Activated CD8-positive, alpha-beta memory T cell treated with anti-CD3 and anti-CD28 coated beads, Interleukin-2, amount 50 U/mL, for 4 hours (primary cell): ENCODE measurements at places on chromosomes 6 and 20.

DNA sequence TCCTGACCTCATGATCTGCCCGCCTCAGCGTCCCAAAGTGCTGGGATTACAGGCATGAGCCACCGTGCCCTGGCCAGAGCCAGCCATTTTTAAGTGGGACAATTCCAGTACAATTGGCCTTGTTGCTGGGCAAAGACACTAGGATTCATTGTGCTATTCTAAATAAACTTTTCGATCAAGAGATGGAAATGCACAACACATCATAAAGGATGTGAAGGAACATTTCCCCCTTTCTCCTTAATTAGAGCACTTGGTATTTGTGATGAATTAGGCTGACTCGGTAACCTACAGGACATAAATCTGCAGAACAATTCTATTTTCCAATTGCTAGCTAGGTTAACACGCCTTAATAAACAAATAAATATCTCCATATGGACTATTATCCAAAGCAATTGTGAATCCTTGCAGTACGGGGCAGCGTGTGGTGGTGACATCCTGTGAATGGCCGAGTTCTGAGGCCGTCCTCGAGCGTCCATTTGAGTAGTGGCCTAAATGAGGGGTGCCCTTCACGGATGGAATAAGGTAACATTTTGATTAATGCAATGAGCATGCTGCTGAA, 406.2 kb upstream of the AGPAT4 start:
- no peak for DNase-seq

GRCh38 chr6:101266063-101266462, 127.4 kb upstream of the GRIK2 start:
- DNase-seq, result no peak

DNA sequence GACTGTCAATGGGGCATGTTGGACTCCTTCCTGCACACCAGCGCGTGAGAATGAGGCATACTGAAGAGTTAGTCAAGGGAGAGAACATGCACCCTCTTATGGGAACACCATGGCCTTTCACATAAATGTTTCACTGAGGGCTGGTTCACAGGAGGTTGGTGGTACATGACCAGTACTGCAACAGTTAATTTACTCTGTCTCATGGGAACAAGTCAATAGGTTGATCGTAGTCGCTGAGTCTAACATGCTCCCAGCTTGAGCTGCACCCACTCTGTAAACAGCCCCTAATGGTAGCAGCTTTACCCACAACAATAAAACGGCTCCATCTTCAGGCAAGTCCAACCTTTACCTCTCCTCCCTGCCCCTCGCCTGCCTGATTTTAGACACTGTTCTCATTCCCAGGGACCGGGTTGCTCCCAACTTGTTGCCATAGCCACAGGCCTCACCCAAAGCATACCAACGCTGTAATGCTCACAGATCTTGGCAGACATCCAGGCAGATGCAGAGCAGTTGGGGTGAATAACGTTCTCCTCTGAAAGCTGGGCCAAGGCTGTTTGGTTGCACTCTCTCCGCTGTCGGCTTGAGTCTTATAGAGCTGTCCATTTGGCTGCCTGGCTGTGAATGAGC, 111.3 kb downstream of the LY86 start:
- no peak for DNase-seq

DNA sequence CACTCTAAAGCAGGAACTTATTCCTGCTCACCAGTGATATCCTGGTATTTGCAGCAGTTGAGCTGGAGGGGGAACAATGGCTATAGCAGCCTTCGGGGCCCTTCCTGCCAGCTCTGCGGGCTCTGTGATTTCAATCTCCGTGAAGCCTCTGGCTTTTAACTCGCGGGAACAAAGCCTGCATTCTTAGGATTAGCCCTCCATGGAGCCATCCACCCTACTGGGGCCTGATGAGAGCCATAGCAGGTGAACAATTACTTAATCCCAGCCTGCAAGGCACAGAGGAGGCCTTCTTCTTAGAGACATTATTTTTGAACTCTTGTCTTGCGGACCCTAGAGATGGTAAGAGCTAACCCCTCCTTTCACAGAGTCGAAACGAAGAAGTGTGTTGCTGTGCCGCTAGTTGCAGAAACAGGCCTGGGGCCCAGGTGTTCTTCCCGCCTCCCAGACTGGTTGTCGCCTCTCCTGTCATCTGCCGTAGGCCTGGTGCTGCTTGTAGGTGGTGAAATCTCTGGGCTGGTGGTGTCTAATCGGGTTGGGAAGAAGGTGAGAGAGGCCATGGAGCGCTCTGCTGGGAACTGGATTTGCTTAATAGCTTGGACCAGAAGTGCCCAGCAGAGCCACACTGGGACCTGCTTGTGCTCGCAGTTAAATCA, 9.7 kb downstream of the GHRH start:
- DNase-seq, result no peak

GRCh38 chr6:13683038-13683437, 28.6 kb downstream of the RANBP9 start:
- DNase-seq, result no peak

DNA sequence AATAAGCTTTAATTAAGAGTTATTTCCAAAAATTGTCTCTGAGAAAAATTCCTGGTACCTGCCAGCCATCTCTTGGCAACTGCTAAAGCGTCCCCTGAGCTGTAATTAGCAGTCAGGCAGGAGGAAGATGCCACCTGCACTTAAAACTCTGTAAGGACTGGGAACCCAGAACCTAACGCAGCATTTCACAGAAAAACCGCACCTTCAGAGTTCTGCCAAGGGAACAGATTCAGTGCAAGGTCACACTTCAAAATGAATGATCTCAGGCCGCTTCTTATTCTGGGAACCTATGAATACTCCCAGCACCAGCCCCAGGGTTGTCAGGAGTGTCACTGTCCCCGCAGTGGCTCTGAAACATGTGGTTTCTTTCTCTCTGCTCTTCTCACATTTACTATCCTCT, 36.7 kb downstream of the INSM1 start:
- no peak for DNase-seq

DNA sequence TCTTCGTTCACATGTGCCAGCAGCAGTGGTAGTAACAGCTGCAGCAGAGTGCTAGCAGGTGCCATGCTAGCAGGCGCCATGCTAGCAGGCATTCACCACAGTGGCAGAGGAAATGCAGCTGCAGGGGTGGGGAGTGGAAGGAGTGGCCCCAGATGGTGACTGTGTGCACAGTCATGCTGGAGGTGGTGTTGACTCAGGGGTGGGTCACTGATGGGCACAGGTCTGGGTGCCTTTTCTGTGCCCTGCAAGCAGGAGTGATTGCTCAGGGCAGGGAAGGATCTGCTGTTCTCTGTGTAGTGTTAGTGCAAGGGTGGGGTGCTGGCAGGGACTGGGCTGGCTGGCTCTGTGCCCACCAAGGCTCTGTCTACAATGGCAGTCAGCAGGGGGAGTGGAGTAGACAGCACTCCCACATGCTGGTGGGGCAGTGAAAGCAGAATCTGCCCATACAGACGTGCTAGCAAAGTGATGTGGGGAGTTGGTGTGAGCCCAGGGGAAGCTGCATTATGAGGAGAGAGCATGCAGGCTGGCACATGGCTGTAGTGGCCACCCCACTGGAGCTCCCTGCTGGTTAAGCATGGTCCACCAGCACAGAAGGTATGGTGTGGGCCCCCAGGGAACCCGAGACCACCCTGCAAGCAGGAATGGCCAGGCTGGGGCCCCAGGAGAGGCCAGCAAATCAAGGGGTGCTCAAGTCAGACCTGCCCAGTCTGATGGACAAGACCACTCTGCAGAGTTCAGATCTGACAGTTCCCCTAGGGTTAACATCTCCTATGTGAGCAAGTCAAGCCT, 11.4 kb upstream of the TSPYL4 start:
- no peak for DNase-seq

- no peak for DNase-seq
Measured at GRCh38 chr6:127177030-127177922, 58.8 kb downstream of the RSPO3 start.

- no peak for DNase-seq
Measured at GRCh38 chr20:62778601-62779416, 17.5 kb upstream of the MRGBP start.

DNA sequence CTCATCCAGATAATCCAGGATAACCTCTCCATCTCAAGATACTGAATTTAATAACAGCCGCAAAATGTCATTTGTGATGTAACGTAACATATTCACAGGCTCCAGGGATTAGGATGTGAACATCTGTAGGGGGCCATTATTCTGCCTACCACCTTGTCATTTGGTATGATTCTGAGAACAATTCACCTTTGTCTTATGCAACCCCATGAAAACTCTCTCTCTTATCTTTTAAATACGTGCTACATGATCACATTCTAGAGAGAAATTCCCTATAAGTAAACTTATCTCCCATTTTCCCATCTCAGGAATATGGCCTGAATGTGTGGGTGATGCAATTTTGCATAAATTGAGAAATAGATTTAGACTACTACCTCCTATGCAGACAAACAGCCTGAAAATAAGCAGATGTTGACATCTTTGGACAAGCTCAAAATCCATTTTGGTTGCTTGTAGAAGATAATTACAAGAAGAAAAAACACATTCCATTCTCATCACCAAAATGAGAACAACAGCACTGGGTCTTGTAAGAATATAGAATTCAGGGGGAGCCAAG, 255.4 kb upstream of the STXBP5 start:
- no peak for DNase-seq

- peak; percentile 65 for DNase-seq
Measured at GRCh38 chr6:139161169-139161568, 26.3 kb downstream of the HECA start.

GRCh38 chr20:37294262-37294981, 5.0 kb downstream of the MANBAL start:
- no peak for DNase-seq

- no peak for DNase-seq
Measured at GRCh38 chr20:1939270-1939595, 44.0 kb downstream of the SIRPA start.

- no peak for DNase-seq
Measured at GRCh38 chr6:140105857-140106256, 731.4 kb upstream of the CITED2 start.

DNA sequence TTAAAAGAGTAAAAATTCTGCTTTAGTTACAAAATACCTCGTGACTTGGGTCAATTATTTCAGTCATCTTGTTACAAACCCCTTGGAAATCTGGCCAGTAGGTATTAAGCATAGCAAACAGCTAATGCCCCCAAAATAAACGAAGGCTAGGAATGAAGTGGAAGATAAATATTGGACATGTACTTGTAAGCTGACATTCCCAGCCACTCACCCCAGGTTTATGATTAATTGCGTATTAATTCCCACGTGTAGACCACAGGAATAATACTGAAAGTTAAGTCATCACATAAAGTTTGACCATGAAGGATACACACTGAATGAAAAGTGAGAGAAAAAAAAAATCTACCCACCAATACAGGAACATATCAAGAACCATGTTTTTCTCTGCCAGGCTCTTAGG, 936.5 kb upstream of the ADGRB3 start:
- DNase-seq, result no peak

DNA sequence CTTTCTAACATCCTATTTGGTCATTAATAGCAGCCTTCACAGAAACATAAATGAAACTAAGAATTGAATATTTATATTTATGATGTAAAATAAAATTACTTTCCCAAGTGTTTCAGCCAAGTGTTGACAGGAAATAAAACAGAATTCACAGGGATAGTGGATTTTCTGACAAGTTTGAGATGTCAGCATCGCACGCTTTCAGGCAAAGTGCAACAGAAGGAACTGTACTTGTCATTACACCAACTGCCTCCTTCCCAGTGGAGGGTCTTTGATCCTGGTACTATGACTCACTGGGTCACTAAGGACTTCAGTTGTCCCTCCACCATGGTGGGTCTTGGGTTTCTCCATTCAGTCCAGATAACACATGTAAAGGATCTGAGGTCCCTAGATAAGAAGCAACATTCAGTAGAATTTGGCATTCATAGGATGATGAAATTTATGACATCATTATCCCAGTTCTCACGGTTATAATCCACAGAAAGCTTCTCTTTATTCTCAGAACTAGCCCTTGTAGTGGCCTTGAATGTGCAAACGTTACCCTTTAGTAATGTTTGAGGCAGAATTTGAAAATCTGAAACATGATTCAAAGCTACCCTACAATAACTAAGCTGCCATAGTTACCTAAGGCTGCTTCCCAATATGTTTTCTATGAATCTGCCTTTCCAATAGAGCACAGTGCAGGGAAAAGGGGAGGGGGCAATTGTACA, 3.8 kb upstream of the TNFAIP3 start:
- no peak for DNase-seq

GRCh38 chr6:10416863-10417641, 2.2 kb upstream of the TFAP2A start:
- no peak for DNase-seq

DNA sequence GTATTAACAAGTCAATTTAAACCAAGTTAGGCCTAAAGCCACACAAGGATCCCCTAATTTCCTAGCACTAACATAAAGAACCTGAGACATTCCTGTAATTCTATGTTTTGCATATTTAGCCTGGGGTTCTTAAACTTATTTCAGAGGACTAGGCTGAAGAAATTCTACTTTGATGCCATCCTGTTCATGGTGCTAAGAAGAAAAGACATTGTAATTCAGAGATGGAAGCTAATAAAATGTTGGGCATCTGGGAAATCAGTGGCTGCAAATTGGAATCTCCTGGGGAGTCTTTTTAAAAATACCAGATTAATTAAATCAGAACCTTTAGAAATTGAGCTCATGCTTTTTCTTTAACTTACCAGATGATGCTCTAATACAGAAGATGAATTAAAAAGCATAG, 26.2 kb upstream of the IRAK1BP1 start:
- DNase-seq, result no peak

GRCh38 chr20:50341880-50342637, 151.4 kb downstream of the CEBPB start:
- DNase-seq, result no peak

DNA sequence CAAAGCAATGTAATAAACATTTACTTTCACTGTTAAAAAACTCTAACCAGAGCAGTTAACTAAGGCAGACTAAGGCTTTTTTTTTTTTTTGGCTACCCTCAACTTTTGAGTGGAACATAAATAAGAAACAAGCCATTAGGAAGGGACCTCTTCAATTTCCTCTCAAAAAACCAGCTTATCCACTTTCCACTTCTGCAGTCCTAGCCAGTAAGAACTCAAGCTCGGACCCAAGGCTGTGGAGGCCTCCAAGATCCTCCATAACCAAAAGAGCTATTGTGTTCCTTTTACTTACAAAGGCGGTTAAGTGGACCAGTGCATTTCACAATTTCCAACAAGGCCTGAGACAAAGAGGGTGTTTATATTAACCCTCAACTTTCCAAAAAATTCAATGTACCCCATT, 5.3 kb downstream of the KCNK5 start:
- no peak for DNase-seq

GRCh38 chr6:30896541-30896940, 11.5 kb upstream of the GTF2H4 start:
- no peak for DNase-seq
